ENCODE measurements at places on chromosomes 13 and 19.

DNA sequence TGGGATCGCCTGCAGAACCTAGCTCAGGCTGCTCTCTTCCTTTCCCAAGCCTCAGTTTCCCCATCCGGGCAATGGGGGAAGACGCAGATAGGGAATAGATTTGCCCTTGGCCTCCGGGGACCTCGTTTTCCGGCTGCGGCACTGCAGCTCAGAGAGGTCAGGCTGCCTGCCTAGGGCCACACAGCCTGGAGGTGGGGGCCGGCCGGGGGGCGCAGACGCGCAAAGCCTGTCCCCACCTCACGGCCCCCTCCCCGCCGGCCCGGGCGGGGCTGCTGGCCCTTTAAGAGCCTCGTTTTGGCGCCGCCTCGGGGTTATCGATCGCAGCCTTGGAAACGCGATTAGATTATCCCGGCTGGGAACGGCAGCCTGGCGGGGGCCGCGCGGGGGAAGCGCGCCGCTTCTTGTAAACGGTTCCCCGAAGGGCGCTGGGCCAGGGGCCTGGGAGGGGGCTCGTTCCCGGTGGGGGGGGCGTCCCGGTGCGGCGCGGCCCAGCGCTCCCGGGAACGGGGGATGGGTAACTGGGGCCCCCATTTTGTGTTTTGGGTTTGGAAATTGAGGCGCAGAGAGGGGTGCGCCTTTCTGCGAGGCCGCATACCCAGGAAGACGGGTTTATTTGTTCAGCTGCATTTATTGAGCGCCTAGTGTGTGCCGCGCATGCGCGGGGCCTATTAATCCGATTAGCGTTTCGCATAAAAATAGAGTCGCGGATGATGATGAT is 23.4 kb upstream of the TCF3 start:
- no peak overlapping the region for H3K4me3 ChIP-seq
- no peaks in the 10 kb centered on the region for H3K36me3 ChIP-seq
- no peak overlapping the region for H3K27ac ChIP-seq
- DNase-seq, result no peak
- H3K4me1 ChIP-seq, result peaks cover 15% of the 10 kb centered on the region
- peaks cover 39% of the 10 kb centered on the region for H3K27me3 ChIP-seq

DNA sequence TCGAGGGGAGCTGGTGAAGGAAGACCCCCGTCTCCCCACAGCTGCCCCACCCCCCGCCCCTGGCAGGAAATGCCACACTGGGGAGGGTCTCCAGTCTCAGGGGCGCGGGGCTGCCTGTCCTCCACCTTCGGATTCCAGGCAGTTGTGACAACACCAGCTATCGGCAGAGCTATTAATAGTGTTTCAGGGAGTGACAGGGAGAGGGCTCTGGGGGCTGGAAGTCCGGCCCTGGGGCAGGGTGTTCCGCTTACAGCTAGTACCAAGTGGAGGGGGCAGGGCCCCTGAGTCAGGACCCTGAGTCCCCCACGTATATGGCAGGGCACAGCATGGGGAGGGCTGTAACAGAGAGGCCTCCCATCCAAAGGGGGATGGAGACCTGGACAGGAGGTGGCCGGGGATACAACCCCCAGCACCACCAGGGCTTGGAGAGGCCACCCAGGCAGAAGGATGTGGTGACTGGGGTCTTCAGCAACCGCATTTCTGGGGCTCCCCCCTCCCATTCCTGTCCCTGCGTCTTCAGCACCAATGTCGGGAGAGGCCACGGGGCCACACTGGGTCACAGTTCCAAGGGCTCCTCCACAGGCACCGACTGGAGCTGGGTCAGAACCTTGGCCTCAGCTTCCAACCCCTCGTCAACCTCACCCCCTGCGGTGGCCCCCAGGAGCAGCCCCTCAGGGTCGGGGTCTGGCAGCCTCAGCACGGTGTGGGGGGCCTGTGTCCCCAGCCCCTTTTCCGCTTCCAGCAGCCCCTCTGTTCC is 3.9 kb downstream of the SIX5 start:
- no peak for DNase-seq
- no peaks in the 10 kb centered on the region for H3K36me3 ChIP-seq
- no peaks in the 10 kb centered on the region for H3K27me3 ChIP-seq
- H3K27ac ChIP-seq, result no peak overlapping the region
- H3K4me1 ChIP-seq, result peaks cover 8% of the 10 kb centered on the region
- H3K4me3 ChIP-seq, result no peak overlapping the region

DNA sequence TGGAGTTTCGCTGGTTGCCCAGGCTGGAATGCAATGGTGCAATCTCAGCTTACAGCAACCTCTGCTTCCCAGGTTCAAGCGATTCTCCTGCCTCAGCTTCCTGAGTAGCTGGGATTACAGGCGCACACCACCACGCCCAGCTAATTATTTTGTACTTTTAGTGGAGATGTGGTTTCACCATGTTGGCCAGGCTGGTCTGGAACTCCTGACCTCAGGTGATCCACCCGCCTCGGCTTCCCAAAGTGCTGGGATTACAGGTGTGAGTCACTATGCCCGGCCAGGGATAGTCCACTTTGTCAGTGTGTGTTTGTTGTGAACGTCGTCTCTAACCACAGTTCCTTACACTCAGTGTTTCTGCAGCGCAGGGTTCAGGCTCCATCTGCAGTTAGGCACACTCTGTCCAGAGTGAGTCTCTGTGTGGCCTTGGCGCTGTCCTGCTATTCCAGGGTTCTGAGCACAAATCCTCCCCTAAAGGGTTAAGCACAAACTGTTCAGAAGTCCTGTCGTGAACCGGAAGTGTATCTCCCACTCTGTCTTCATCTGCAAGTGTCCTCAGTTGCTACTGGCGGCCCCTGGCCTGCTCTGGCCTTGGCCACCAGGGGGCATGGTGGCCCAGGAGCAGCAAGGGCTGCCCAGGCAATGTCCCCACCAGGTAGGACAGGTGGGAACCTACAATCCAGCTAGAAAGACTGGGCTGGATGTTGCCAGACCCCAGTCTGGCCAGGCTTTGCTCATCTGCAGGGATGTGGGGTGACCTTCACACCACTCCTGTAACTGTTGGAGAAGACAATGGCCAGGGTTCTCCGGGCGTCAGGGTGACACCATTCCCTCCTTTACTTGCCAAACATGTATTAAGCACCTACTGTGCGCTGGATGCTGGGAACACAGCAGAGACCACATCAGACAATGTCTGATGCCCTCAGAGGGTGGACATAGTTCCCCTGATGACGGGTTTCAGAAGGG is 38.8 kb upstream of the GATAD2A start:
- H3K27me3 ChIP-seq, result no peaks in the 10 kb centered on the region
- no peak overlapping the region for H3K27ac ChIP-seq
- H3K4me1 ChIP-seq, result peaks cover 10% of the 10 kb centered on the region
- H3K36me3 ChIP-seq, result no peaks in the 10 kb centered on the region
- H3K4me3 ChIP-seq, result no peak overlapping the region

- no peaks in the 10 kb centered on the region for H3K27me3 ChIP-seq
- H3K27ac ChIP-seq, result no peak overlapping the region
- H3K36me3 ChIP-seq, result peaks cover 11% of the 10 kb centered on the region
- peaks cover 12% of the 10 kb centered on the region for H3K4me1 ChIP-seq
- H3K4me3 ChIP-seq, result no peak overlapping the region
- no peak for DNase-seq
These were observed 56.4 kb upstream of the NPAS1 start for GRCh38 chr19:46963093-46963734.

DNA sequence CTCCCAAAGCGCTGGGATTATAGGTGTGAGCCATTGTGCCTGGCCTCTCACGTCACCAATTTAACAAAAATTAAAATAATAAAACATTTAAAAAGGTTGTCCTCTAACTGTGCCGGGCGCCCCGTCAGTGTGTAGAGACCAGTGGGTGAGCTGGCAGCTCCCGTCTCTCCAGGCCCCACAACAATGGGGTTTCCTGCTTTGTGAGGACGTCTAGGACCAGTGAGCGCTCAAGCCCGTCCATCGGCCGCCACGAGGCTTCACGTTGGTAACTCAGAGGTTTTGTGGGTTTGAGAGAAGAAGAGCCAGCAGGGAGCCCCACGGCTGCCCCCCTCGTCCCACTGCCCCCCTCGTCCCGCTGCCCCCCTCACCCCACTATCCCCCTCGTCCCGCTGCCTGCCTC is 4.7 kb downstream of the LSM7 start:
- no peak for DNase-seq
- H3K27ac ChIP-seq, result peak overlapping the region; percentile 90
- no peaks in the 10 kb centered on the region for H3K27me3 ChIP-seq
- peaks cover 61% of the 10 kb centered on the region for H3K4me1 ChIP-seq
- no peaks in the 10 kb centered on the region for H3K36me3 ChIP-seq
- no peak overlapping the region for H3K4me3 ChIP-seq

DNA sequence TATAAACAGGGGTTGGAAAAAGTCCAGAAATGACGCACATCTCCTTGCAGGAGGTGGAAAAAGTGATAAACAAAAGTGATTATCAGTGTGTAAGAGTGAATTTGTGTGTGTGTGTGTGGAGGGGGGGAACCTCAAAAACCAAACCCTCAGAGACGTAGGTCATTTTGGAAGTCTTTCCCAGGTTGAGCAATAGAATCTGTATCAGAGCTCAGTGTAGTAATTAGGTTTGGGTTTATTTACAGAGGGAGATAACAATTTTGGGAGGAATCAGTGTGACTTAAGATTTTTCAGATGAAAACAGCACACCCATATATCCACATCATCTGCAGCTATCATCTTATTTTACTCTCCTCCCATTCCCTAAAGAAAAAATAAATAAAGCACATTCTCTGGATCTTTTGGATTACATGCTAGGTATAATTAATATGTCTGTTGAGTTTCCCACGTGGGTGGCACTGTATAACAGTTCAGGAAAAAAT is 406.4 kb downstream of the FGF9 start:
- no peak for DNase-seq
- peaks cover 5% of the 10 kb centered on the region for H3K4me1 ChIP-seq
- H3K4me3 ChIP-seq, result no peak overlapping the region
- no peak overlapping the region for H3K27ac ChIP-seq
- H3K36me3 ChIP-seq, result no peaks in the 10 kb centered on the region

DNA sequence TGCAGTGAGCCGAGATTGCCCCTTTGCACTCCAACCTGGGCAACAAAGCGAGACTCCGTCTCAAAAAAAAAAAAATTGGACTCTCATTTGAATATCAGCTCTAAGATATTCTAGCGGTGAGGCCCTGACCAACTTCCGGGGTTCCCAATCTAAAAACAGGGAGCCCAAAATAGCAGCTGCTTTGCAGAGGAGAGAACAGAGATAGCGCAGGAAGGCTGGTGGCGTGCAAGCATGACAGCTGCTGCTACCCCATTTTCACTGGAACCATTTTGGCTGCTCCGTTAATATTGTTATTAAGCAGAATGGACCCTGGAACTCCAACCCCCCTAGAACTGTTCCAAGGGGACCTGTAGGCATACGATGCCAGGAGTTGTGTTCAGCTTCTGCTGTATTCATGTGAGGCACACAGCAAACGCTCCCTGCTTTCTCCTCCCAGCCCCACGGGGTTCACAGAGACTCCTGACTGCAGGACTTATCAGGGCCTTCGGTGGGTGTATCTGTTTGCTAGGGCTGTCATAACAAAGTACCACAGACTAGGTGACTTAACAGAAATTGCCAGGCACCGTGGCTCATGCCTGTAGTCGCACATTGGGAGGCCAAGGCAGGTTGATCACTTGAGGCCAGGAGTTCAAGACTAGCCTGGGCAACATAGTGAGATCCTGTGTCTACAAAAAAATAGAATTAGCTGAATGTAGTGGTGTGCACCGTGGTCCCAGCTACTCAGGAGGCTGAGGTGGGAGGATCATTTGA is 11.5 kb downstream of the STXBP2 start:
- peaks cover 26% of the 10 kb centered on the region for H3K36me3 ChIP-seq
- no peak for DNase-seq
- H3K27ac ChIP-seq, result no peak overlapping the region
- no peak overlapping the region for H3K4me3 ChIP-seq

DNA sequence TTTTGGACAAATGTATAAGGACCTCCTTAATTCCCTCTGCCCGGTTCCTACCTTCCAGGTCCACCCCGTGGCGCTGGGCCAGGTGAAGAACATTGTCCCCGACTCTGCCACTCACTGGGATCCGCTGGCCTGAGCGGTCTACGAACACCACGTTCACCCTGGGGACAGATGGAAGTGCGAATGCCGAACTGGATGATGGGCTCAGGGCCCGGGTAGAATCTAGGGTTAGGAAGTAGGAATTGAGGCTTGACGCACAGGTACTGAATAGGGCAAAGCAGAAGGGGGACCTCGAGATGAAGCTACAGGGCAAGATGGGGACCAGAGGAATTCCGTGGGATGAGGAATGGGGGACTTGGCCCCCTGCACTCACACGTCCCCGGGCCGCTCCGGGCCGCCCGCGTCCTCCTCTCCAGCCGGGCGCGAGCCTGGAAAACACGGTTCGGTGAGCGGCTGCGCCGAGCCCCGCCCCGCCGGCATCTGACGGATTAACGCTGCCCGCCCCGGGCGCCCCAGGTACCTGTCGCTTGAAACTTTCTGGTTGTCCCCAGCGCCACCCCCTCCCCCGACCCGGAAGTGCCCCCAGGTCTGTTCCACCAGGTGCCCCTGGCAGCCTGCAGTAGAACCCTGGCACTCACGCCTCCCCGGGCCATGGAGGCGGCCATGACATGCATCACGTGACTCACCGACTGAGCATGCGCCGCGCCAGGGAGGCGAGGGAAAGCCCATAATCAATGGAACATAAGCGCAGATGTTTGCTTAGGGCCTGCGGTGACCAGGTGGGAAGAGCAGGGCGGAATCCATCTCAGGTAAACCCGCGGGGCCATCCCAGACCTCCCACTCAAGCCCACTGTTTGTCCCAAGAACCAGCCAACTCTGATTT is at the start of gene FDX2:
FDX2 (minus strand) TSS at position 681 of the 880 bp plus-strand sequence; CDS start at position 662, 19 bp downstream.
- peak within 1 kb of the TSS; percentile 31 for H3K4me3 ChIP-seq
- DNase-seq, result peak; percentile 92
- H3K27ac ChIP-seq, result peak within 1 kb of the TSS; percentile 55
- H3K27me3 ChIP-seq, result no peaks in the 10 kb centered on the region
- no peaks in the 10 kb centered on the region for H3K36me3 ChIP-seq

DNA sequence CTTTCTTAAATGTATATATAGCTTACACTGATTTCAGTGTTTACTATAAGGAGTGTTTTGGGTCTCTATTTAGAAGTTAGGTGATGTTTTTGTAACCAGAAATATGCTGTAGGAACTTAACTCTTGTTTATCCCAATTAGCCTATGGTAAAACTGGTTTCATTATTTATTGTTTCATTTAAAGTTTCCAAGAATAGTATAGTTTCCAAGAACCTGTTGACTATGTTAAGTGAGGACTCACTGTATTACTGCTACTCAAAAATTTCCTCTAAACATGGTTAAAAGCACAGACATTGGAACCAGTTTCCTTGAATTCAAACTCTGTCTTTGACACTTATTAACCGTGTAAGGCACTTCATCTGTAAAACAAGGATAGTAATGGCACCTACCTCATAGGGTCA is 187.4 kb downstream of the RGCC start:
- H3K36me3 ChIP-seq, result no peaks in the 10 kb centered on the region
- H3K4me1 ChIP-seq, result no peaks in the 10 kb centered on the region
- no peak overlapping the region for H3K4me3 ChIP-seq
- H3K27me3 ChIP-seq, result no peaks in the 10 kb centered on the region

Data from B cell (primary cell).